CD4-positive, alpha-beta T cell treated with Interleukin-15 for 4 hours (primary cell): ENCODE measurements at places on chromosomes 7 and 10.

GRCh38 chr10:91593366-91593765 lies 39.5 kb downstream of the PPP1R3C start:
- DNase-seq, result no peak

GRCh38 chr7:40865441-40866233 lies 730.8 kb downstream of the SUGCT start:
- no peak for DNase-seq

- DNase-seq, result no peak
These were observed 119.4 kb downstream of the GNAT3 start for GRCh38 chr7:80392229-80393169.

DNA sequence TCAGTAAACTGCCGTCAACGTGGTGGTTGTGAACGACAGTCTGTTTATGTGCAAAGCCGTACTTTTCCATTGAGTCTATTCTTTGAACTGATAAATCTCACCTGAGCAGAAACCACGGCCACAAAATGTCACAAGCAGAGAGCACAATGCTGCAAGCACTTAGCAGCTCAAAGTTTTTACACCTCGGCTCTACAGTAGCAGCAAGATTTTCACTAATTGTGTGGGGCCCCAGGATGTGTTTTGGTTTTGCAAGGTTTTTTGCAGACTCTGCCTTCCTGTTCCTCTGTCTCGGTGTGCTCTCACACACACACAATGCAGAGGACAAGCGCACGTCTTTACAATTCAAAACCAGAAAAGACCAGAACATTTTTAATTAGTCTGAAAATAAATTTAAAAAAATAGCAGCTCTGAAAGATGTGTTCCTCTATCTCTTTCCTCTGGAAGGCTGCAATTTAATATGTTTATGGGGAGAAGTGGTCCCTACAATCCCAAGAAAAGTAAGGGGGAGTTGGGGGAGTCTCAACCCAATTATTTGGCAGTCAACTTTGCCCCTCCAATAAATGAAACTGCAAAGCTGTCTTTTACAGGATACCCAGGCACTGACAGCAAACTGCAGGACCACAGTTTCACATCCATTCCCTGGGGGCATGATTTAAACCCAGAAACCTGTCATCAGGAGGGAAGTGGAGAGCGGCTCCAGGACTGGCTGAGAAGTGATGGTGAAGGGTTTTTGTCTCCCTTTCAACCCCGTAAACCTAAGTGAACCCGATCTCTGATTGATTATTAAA lies 73.8 kb upstream of the SFMBT2 start:
- DNase-seq, result peak; percentile 77

DNA sequence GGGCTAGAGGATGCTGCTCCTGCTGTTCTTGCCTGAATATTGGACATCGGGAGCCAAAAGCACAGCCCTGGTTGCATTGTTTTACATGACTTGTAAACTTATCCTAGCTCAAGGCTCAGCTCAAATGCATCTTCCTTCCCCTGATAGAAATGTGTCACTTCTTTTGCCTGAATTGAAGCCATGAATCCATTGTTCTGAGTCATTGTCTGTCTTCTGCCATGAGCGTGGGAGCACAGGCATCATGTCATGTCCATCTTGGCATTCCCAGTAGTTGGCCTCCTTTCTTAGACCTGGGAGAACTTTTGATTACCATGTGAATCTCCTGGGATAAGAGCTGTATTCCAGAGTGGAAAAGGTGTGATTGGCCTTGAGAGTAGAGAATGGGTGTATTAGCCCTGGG lies 54.1 kb upstream of the OPN4 start:
- DNase-seq, result no peak

- no peak for DNase-seq
These were observed 85.5 kb upstream of the CACUL1 start for GRCh38 chr10:118840071-118840775.

- no peak for DNase-seq
These were observed 433 bp upstream of the STARD3NL start for GRCh38 chr7:38177621-38178003.
